ENCODE measurements at places on chromosomes 7 and 10.

GRCh38 chr7:134444198-134444960 lies 14.5 kb downstream of the AKR1B1 start:
- H3K36me3 ChIP-seq: peaks cover 19% of the 10 kb centered on the region
- peaks cover 32% of the 10 kb centered on the region for H3K4me1 ChIP-seq
- no peaks in the 10 kb centered on the region for H3K27me3 ChIP-seq
- peak overlapping the region; percentile 78 for H3K27ac ChIP-seq

- H3K4me3 ChIP-seq: no peak overlapping the region
- no peaks in the 10 kb centered on the region for H3K36me3 ChIP-seq
- DNase-seq: no peak
- H3K4me1 ChIP-seq: no peaks in the 10 kb centered on the region
- H3K27ac ChIP-seq: no peak overlapping the region
These were observed 75.3 kb downstream of the JMJD1C start for GRCh38 chr10:63390521-63390920.

- H3K4me3 ChIP-seq: no peak overlapping the region
- H3K27me3 ChIP-seq: peaks cover 42% of the 10 kb centered on the region
These were observed 52.5 kb upstream of the GRB10 start for GRCh38 chr7:50835156-50835555.

DNA sequence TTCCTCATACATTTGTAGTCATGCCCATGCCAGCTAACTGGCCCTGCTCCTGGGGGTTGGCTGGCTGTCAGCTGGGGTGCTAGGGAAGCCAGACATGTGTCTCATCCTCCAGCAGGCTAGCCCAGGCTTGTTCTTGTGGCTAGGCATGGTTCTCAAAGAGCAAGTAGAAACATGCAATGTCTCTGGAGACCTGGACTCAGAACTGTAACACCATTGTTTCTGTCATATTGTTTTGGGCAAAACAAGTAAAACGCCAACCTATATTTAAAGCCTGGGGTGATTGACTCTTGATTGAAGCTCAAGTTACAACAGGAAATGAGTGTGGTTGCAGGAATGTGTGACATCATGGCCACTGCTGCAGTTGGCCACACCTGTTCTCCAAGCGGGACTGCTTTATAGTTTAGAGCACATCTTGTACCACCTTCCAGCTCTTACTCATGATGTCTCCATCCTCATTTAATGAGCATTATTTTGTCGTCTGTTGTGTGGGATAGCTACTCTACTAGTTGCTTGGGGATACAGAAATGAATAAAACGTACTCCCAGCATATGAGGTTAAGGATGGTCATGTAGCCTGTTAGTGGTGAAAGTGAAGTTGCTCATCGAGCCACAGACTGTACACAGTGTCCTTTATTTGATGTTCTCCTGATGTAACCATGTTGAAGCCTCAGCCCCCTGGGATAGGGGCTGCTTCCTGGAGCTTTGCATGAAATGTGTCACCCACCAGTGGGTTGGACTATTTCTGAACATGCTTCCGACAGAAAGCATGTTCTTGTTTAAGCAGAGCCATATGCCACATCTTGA lies 168.4 kb downstream of the SORCS3 start:
- H3K36me3 ChIP-seq: no peaks in the 10 kb centered on the region
- no peaks in the 10 kb centered on the region for H3K4me1 ChIP-seq
- no peak overlapping the region for H3K4me3 ChIP-seq
- peak overlapping the region; percentile 41 for H3K27ac ChIP-seq
- DNase-seq: peak; percentile 60

- H3K27ac ChIP-seq: no peak overlapping the region
- H3K4me1 ChIP-seq: no peaks in the 10 kb centered on the region
- DNase-seq: no peak
- H3K4me3 ChIP-seq: no peak overlapping the region
These were observed 312.4 kb downstream of the KCNMA1 start for GRCh38 chr10:77325233-77325537.

DNA sequence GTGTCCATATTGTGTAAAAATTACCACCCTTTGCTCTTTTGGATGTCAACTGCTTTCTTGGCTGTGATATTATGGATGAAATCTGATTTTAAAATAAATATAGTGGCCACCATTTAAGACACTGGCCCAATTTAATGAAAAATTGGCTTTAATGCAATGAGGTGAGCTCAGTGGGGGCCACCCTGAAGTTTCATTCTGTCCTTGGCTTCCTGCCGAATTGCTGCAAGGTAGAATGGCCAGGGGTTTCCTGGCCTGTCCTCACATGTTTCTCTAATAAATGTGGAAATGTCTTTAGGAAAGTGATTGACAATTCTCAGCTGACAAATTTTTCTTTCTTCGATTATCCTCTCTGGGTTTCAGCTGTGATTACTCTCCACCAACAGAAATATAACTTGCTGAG lies 36.0 kb downstream of the DYNC1I1 start:
- no peaks in the 10 kb centered on the region for H3K27me3 ChIP-seq
- H3K36me3 ChIP-seq: no peaks in the 10 kb centered on the region
- no peak for DNase-seq

DNA sequence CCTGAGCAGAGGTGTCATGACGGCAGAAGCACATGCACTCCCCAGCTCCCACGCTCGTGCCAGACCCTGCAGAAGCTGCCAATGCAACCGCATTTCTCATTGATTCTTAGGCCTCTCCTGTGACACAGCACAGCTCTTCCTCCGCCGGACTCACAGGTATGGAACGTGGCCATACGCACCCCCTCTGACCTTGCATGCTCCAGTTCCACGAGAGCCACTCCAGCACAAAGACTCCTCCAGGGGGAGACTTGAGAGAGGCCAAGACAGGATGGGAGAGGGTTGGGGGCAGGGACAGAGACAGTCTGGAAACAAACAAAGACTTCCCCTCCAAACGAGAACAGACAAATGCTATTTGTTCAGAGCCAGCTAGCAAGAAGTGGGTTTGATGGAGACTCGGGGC lies 124.3 kb upstream of the PPP2R2D start:
- H3K4me1 ChIP-seq: no peaks in the 10 kb centered on the region
- H3K27ac ChIP-seq: no peak overlapping the region
- H3K36me3 ChIP-seq: no peaks in the 10 kb centered on the region
- no peaks in the 10 kb centered on the region for H3K27me3 ChIP-seq
- no peak overlapping the region for H3K4me3 ChIP-seq
- DNase-seq: no peak

DNA sequence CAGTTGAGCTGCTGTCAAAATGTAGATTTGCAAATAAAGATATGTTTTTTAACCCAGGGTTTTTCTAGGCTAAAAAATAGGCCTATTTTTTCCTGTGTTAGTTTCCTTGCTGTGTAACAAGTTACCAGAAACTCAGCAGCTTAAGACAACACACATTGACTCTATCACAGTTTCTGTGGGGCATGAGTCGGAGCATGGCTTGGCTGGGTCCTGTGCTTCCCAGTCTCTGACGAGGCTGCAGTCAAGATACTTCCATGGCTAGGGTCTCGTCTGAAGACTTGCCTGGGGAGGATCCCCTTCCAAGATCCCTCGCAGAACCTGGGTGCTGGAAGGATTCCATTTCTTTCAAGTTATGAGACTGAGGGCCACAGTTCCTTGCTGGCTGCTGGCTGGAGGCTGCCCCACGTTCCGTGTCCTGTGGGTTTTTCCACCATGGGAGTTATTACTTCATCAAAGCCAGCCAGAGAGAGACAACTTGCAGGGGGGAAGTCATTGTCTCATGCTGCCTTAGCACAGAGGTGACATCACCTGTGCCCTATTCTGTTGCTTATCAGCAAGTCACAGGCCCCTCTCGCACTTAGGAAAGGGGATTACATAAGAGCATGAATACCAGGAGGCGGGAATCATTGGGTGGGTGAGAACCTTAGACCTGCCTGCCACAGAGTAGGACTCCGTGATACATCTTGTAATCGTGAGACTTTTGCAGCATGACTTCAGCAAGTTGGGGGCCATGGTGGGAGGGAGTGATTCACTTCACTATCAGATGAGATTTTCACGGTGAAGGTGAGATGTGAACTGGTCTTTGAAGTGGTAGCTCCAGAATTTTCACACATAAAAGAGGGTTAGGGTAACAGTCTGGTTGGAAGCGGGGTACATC lies 77.9 kb downstream of the CCNY start:
- no peak for DNase-seq
- H3K4me1 ChIP-seq: peaks cover 30% of the 10 kb centered on the region
- H3K4me3 ChIP-seq: no peak overlapping the region

DNA sequence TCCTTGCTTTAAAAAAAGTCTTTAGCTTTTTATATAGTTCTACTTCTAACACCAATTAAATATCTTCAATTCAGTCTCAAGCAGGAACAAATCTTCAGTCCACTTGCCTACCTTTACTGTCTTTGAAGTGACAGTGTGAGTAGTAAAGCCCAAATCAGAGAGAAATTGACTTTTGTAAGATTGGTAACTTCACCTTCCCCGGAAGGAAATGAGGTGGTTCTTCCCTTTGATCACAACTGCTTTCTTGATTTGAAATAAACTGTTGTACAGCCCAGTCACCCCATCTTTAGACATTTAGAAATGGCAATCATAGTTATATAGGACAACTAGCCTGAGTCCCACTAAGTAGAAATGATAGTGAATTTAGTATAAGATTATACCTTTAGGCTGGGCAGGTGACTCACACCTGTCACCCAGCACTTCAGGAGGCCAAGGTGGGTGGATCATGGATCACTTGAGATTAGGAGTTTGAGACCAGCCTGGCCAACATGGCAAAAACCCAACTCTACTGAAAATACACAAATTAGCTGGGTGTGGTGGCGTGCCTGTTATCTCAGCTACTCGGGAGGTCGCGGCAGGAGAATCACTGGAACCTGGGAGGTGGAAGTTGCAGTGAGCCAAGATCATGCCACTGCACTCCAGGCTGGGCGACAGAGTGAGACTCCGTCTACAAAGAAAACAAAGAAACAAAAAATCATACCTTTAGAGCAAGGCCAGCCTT lies 4.7 kb downstream of the FAS start:
- DNase-seq: no peak
- H3K27me3 ChIP-seq: no peaks in the 10 kb centered on the region
- H3K4me1 ChIP-seq: peaks cover 30% of the 10 kb centered on the region
- no peaks in the 10 kb centered on the region for H3K36me3 ChIP-seq
- no peak overlapping the region for H3K27ac ChIP-seq

DNA sequence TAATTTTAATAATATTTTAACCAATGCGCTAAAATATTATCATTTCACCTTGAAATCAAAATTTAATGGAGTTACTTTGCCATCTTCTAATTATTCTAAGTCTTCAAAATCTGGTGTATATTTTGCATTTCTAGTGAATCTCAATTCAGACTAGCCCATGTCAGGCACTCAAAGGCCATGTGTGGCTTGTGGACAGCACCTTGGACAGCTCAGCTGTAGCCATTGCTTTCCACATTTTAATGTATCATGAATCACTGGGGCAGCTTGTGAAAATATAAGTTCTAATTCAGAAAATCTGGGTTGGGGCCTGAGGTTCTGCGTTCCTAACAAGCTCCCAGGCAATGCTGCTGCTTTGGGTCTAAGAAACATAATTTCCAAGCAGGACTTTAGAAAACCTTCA lies 57.2 kb downstream of the MGAM2 start:
- H3K4me1 ChIP-seq: no peaks in the 10 kb centered on the region
- no peaks in the 10 kb centered on the region for H3K36me3 ChIP-seq

DNA sequence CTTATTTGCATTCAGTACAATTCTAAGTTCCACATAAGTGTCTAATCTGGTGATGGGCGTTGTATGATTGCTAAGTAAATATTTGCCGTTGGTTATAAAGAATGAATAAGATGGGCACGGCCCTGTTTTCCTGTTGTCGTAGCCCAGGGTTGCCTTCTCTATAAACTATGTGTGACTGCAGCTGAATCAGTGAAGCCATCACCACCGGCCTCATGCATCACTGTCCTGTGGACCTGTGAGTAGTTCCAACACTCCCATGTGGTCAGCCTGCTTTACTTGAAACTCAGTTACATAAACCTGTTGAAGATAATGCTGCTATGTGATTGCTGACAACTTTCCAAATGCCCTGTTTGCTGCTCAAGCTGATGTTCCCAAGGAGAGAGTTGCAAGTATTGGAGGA lies 21.6 kb upstream of the KLF6 start:
- no peaks in the 10 kb centered on the region for H3K36me3 ChIP-seq
- peaks cover 70% of the 10 kb centered on the region for H3K4me1 ChIP-seq
- DNase-seq: no peak

GRCh38 chr10:71419002-71419540 lies 22.4 kb downstream of the CDH23 start:
- H3K27ac ChIP-seq: no peak overlapping the region
- no peaks in the 10 kb centered on the region for H3K4me1 ChIP-seq
- no peaks in the 10 kb centered on the region for H3K36me3 ChIP-seq
- H3K4me3 ChIP-seq: no peak overlapping the region
- no peak for DNase-seq

GRCh38 chr7:91082852-91083495 lies 181.3 kb upstream of the FZD1 start:
- H3K27me3 ChIP-seq: no peaks in the 10 kb centered on the region
- no peaks in the 10 kb centered on the region for H3K36me3 ChIP-seq
- H3K4me3 ChIP-seq: no peak overlapping the region
- H3K27ac ChIP-seq: no peak overlapping the region

GRCh38 chr7:2853147-2853546 lies 9.0 kb upstream of the GNA12 start:
- no peak overlapping the region for H3K27ac ChIP-seq
- no peaks in the 10 kb centered on the region for H3K4me1 ChIP-seq
- H3K4me3 ChIP-seq: no peak overlapping the region
- H3K36me3 ChIP-seq: no peaks in the 10 kb centered on the region

GRCh38 chr7:44505595-44505994 lies 15.1 kb upstream of the NUDCD3 start:
- H3K4me3 ChIP-seq: no peak overlapping the region
- no peaks in the 10 kb centered on the region for H3K4me1 ChIP-seq
- DNase-seq: no peak
- no peak overlapping the region for H3K27ac ChIP-seq
- H3K36me3 ChIP-seq: no peaks in the 10 kb centered on the region

- H3K4me3 ChIP-seq: no peak overlapping the region
- H3K36me3 ChIP-seq: no peaks in the 10 kb centered on the region
- DNase-seq: no peak
- H3K27ac ChIP-seq: no peak overlapping the region
- H3K27me3 ChIP-seq: no peaks in the 10 kb centered on the region
These were observed 43.8 kb upstream of the ARL4A start for GRCh38 chr7:12643644-12644043.

DNA sequence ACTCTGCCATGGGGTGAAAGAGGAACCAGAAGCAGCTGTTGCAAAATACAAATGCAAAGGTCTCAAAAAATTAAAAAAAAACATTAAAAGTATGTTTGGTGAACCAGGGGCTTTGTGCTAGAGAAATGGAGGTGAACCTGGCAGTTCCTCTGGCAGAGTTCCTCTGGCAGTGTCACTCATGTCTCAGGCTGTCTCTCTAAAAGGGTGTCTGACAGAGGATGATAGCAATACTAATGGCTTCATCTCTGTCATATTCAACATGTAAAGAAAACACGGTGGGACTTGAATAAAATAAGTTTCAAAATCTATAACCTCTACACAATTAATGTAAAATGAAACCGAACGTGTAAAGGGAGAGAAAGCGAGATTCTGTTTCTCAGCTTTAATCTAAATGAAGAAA lies 375.7 kb upstream of the VWC2 start:
- no peak for DNase-seq
- peaks cover 34% of the 10 kb centered on the region for H3K4me1 ChIP-seq
- no peaks in the 10 kb centered on the region for H3K27me3 ChIP-seq
- no peaks in the 10 kb centered on the region for H3K36me3 ChIP-seq
- no peak overlapping the region for H3K27ac ChIP-seq
- no peak overlapping the region for H3K4me3 ChIP-seq
